ENCODE measurements at places on chromosomes 4 and X. TPM values are rescaled to one million over a fixed set of nuclear protein-coding genes. Genes with fewer than 3 reads are reported as not detected.

Gene PLAC1
- total RNA-seq = 0.75 TPM

Gene GPR50
- total RNA-seq = 0.14 TPM

Gene TFDP3
- not detected for total RNA-seq

Gene GYPE
- total RNA-seq = not detected

Gene MFSD8
- 12.2 TPM for total RNA-seq

Gene CFI
- 0.43 TPM for total RNA-seq

Gene CT55
- not detected for total RNA-seq

Gene FAT4
- total RNA-seq = 2.4 TPM

Gene ALPK1
- 2.1 TPM for total RNA-seq

Gene POLN
- 0.70 TPM for total RNA-seq

Gene HPGDS
- total RNA-seq = not detected

Gene SLC7A11
- 17.3 TPM for total RNA-seq

Gene FAM47C
- total RNA-seq = not detected

Gene RIBC1
- 0.64 TPM for total RNA-seq

Gene FMR1
- total RNA-seq = 18.4 TPM

Gene ADH7
- total RNA-seq = not detected

Gene GCNA
- total RNA-seq = 1.5 TPM

Gene GABRB1
- not detected for total RNA-seq

Gene ADGRL3
- 0.02 TPM for total RNA-seq

Gene AKAP4
- total RNA-seq = not detected

Gene MAGEA1
- not detected for total RNA-seq

Gene SLC4A4
- 1.2 TPM for total RNA-seq

Gene CXCL6
- total RNA-seq = not detected

Gene BANK1
- total RNA-seq = 1.1 TPM

Gene NUP62CL
- 15.8 TPM for total RNA-seq

Gene MAGEA10
- 0.07 TPM for total RNA-seq

Gene ANOS1
- total RNA-seq = not detected

Gene SSX5
- not detected for total RNA-seq

Gene JAKMIP1
- total RNA-seq = not detected

Gene H2BW2
- total RNA-seq = not detected

Gene EDA2R
- 13.5 TPM for total RNA-seq

Gene PASD1
- not detected for total RNA-seq

Gene DCAF12L2
- total RNA-seq = 0.05 TPM

Gene CTAG2
- not detected for total RNA-seq

Gene GPRIN3
- 4.0 TPM for total RNA-seq

Gene CCSER1
- not detected for total RNA-seq

Gene CACNA1F
- not detected for total RNA-seq

Gene SHROOM2
- total RNA-seq = 0.48 TPM

Gene NKX3-2
- 0.12 TPM for total RNA-seq

Gene SPACA5
- not detected for total RNA-seq

Gene TMEM156
- total RNA-seq = 25.8 TPM

Gene ATOH1
- total RNA-seq = not detected

Gene PPP1R2C
- total RNA-seq = not detected

Gene CAPN6
- total RNA-seq = not detected

Gene UGT2B17
- total RNA-seq = not detected

Gene EFHC2
- total RNA-seq = 0.30 TPM
